T-helper 9 cell (primary cell): ENCODE measurements at places on chromosomes 6 and 20.

- no peak for DNase-seq
These were observed 2.1 kb downstream of the DAAM2 start for GRCh38 chr6:39794231-39794630.

- DNase-seq, result no peak
These were observed 53.4 kb upstream of the GATA5 start for GRCh38 chr20:62528983-62529891.

GRCh38 chr20:16533502-16533901 lies 39.7 kb downstream of the KIF16B start:
- no peak for DNase-seq

GRCh38 chr6:146871611-146872425 lies 273.0 kb downstream of the ADGB start:
- DNase-seq, result no peak

DNA sequence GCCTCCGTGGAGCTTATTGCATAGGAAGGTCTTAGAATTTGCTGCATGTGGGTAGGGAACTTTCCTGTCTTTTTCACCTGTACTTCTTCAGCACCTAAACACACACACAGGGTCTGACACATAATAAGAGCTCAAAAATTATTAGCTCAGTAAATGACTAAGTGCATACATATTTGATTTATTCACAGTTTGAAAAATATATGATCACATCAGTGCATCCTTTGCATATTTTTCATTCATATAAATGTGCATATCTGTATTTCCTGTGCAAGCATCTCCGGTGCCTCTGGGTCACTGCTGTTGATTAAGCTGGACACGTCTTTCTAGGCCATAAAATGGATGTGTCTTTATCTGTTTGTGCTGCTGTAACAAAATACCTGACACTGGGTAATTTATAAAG lies 234.7 kb downstream of the UST start:
- DNase-seq, result no peak

DNA sequence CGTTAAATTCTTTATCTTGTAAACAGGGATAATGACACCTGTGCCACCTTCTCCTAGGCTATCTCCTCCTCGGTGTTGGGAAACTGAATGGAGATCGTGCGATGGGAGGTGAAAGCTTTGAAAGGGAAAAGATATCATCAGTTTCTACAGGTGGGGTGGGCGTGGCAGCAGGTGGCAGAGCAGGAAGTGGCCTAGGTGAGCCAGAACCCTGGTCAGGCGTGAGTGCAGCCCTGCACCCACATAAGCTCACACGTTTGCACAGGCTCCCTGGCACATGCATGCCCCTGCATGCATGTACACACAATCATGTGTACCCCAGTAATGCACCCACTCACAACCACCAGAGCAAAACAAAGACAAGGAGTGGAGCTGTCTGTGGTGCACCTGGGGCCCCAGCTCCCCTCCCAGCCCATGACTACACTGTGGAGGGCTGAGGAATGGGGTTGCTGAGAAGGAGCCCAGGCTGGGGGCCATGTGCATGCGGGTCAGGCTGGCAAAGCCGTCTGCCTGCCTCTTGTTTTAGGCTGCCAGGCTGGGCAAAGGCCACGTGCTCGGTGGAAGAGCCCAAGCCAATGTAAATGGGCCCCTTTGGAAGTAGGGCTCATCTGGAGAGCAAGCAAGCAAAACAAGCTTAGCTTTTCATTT lies 61.5 kb downstream of the TFAP2C start:
- DNase-seq, result no peak

GRCh38 chr6:158684311-158684710 lies 34.5 kb downstream of the SYTL3 start:
- no peak for DNase-seq

GRCh38 chr6:34157236-34157830 lies 11.4 kb upstream of the GRM4 start:
- DNase-seq, result no peak

DNA sequence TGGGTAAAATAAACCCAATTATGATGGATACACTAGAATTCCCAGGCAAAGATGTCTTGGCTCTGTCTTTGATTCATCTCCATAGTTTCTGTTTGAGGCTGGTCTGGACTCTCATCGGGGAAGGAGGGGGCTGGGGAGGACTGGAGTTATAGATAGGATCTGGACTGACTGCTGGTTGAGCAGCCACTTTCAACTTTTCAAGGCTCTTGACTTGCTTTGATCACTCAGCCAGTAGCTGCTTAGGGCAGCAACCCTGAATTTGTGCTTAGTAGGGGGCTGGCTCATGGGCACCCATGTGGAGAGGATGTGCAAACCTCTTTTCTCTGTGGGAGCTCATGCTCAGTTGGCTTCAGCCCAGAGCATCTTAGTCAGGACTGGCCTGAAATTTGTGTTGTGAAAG lies 114.0 kb upstream of the NEDD9 start:
- no peak for DNase-seq

GRCh38 chr6:33737267-33738026 lies 9.3 kb downstream of the IP6K3 start:
- DNase-seq, result no peak

DNA sequence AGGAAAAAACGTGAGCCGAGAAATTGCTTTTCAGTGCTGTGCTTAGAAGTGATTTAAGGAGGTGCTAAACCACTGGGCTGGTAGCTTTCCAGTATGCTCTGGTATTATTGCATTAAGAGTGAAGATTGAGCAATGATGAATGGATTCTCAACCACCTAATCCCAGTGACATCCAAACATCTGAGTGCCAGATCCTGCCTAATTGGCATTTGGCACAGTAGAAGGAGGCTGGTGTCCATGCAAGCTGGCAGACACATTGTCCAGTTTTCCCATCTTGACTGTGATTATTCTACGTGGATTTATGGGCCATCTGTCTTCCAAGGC lies 398.0 kb upstream of the PLCB4 start:
- DNase-seq, result no peak
